ENCODE measurements at places on chromosomes 7 and 10.

- no peak for DNase-seq
Observed at GRCh38 chr7:44380189-44380830, 54.9 kb upstream of the CAMK2B start.

- no peak for DNase-seq
Observed at GRCh38 chr10:128187788-128188185, 61.6 kb upstream of the MKI67 start.

DNA sequence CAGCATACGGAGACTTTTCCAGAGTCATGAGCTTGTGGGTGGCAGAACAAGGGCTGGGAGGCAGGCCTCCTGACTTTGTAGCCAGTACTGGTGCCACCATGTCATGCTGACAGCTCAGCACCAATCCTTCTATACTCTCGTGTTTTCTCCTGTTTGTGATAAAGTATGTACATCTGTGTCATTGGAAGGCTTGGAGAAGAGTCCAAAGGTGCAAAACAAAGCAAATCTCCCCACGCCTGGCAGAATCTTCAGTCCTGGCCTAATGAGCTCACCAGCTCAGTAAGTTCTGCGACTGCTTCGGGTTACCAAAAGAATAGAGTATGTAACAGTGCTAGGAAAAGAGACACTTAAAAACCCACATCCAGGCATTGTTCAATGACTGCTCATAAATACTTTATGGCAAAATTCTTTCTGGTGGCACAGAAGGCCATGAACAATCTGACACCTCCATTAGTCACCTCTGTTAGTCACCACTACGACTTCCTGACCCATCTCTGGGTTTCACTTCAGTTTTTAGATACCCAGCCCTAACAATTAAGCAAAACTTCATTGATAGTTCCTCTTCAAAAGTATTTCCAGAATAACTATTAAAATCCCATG is 24.5 kb downstream of the STEAP1 start:
- DNase-seq, result no peak

GRCh38 chr7:12851841-12852240 is 164.4 kb downstream of the ARL4A start:
- DNase-seq, result no peak

DNA sequence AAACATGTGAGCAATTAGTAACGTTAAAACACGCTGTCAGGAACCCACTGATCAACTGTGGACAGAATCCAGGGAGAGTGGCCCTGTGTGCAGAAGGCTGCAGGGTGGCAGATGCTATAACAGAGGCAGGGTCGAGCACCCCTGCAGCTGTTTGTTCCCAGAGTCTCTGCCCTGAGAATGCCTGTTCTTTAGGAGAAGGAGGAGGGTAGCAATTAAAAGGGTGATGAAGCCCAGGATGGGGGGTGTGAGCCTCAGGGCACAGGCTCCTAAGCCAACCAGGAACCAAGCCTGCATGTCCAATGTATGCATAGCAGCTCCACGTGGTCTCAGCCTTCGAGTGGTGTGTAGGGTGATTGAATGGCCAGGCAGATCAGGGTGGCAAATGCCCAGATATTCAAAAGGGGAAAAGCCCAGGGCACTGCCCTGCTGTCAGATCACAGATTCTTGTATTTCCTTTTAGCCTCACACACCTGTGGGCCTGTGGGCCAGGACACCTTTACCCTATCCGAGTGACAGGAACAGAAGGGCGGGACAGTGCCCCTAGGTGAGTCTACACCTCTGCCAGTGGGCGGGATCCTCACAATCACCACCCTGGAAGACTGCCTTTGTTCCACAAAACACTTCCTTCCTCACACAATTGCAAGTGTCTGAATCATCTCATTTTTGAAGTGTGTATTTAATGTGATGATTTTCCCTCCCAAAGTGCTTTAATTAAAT is 7.3 kb downstream of the WDFY4 start:
- DNase-seq, result no peak

DNA sequence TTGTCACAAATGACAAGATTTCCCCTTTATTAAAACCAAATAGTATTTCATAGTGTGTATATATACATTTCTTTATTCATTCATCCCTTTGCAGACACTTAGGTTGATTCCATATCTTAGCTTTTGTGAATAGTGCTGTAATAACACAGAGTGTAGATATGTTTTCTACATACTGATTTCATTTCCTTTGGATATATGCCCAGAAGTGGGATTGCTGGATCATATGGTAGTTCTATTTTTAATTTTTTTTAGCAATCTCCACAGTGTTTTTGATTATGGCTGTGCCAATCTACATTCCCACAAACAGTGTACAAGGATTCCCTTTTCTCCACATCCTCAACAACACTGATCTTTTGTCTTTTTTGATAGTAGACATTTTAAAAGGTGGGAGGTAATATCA is 46.4 kb downstream of the CSTF2T start:
- no peak for DNase-seq

DNA sequence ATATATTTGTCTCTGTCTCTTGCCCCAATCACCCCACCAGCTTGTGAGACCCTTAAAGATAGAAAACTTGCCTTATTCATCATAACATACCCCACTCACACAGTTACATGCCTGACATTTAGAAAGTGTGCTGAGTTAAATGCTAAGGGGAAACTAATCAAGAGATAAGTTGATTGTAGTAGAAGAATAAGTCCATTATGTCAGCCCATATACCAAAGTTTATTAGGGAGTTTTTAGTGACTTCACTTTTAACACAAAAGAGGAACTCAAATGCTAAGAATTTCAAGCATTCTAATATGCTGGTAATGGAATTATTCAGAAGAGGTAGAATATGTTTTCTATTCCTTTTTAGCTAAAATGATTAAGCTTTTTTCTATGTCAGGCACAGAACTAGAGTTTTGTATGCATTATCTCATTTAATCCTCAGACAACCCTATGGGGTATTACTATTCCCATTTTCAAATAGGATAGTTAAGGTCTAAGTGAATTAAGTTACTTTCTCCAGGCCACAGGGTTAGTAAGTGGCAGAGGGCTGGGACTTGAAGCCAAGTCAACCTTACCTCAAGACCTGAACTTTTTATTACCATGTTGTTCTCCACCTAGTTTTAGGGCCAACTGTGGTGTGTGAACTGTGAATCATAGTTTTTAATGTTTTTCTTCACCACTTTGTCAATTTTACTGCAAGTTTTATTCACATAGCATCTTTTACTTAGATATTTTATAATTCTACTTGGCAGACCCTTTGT is 19.6 kb downstream of the ASAH2 start:
- no peak for DNase-seq

DNA sequence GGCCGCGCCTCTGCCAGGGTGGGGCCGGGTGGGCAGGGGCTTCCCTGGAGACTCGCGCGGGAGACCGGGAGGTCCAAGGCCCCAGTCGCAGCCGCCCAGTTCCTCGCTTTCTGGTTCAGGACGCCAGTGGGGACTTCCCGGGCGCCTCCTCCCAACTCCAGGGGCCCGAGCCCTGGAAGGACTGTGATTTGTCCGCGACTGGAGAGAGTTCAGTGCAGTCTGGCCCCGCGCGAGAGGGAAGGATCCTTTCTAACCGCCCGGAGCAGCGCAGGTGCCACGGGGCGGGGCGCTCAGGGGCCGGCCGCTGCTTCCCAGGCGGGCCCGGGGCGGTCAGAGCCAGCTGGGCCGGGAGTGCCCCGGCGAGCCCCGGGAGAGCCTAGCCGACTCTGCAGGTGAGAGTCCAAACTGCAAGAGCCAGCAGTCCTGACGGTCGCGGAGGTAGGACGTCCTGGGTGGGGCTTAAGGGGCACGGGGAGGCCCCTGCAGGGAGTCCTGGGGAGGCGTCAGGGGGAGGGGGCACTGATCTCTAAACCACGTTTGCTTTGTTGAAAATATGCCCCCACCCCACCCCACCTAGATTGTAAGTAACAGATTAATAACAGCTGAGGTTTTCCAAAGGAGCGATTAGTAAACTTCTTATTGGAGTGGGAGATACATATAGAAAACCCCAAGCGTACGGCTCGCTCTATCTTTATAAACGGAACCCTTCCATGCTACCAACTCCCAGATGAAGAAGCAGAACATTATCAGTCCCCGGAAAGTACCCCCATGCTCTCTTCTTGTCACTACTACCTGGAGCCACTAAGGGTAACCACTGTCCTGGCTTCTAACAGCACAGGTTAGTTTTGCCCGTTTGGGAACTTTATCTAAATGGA is 8.2 kb downstream of the NKX2-3 start:
- DNase-seq, result peak; percentile 76

GRCh38 chr7:154647625-154648024 is 355.3 kb downstream of the PAXIP1 start:
- no peak for DNase-seq

DNA sequence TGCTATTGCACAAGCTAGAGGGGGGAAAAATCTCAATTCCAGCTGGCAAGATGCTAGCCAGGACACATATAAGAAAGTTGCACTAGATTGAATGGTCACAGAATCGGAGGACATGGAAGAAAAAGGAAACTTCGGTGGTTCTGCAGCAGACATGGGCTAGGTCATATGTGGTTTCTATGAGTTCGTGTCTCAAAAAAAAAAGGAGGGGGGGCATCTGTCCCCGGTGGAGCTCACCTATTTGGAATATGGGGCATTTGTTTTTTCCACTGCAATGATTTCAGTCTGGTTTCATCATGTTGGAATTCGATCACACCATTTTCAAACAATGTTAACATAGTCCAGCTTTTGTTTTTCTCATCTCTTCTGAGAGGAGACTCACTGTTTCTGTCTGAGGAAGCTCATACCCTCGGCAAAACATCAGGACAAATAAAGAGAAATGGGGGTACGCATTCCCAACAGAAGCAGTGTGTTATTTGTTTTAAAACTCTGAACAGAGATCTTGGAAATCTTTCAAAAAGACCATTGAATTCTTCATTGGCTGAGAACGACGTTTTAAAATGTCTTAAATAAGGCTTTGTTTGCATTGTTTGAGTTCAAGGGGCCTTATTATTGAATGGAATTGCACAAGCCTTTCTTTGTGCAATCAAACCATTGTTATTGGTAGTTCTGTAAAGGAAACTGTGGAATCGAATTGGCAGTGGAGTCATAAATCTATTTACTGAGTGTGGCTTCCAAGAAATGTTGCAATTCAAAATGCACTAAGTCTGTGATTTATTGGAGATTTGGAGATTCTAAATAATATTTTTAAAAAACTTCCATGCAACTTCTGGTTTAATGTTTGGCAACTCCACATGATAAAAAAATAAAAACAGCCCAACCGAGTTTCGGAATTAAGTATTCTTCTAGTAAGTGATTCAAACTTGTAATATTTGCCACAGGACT is 173.2 kb downstream of the RTKN2 start:
- peak; percentile 99 for DNase-seq

All from HAP-1 (cell line).